Stimulated activated CD4-positive, alpha-beta T cell treated with anti-CD3 and anti-CD28 coated beads, Interleukin-4, amount 100 ng/mL, for 48 hours (primary cell): ENCODE measurements at places on chromosomes 2 and 18.

- DNase-seq, result no peak
Observed at GRCh38 chr2:186919296-186919695, 70.3 kb upstream of the ZSWIM2 start.

- no peak for DNase-seq
Observed at GRCh38 chr2:65716698-65717097, 284.3 kb upstream of the SPRED2 start.

- DNase-seq, result no peak
Observed at GRCh38 chr2:39407516-39408296, 29.4 kb downstream of the MAP4K3 start.

- no peak for DNase-seq
Observed at GRCh38 chr2:109199790-109200189, 70.8 kb downstream of the SH3RF3 start.

DNA sequence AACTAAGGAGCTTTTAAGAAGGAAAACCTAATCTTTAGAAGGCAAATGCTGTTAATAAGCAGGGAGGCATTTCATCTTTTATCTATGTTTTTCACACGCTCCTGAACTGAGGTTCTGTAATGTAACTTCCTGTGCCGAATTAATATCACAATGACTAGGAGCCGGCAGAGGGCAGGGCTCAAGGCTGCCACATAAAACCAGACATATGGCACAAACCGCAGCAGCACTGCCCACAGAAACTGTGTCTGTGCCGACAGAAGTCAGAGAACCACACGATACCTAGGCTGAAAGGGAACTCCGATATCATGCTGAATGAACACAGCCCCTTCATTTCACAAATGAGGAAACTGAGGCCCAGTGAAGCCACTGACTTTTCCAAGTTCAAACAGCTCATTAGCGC, 112.1 kb downstream of the EIPR1 start:
- DNase-seq, result no peak

- no peak for DNase-seq
Observed at GRCh38 chr18:69250305-69251151, 150.2 kb upstream of the DOK6 start.

GRCh38 chr2:231373184-231373583, 22.3 kb upstream of the B3GNT7 start:
- no peak for DNase-seq

DNA sequence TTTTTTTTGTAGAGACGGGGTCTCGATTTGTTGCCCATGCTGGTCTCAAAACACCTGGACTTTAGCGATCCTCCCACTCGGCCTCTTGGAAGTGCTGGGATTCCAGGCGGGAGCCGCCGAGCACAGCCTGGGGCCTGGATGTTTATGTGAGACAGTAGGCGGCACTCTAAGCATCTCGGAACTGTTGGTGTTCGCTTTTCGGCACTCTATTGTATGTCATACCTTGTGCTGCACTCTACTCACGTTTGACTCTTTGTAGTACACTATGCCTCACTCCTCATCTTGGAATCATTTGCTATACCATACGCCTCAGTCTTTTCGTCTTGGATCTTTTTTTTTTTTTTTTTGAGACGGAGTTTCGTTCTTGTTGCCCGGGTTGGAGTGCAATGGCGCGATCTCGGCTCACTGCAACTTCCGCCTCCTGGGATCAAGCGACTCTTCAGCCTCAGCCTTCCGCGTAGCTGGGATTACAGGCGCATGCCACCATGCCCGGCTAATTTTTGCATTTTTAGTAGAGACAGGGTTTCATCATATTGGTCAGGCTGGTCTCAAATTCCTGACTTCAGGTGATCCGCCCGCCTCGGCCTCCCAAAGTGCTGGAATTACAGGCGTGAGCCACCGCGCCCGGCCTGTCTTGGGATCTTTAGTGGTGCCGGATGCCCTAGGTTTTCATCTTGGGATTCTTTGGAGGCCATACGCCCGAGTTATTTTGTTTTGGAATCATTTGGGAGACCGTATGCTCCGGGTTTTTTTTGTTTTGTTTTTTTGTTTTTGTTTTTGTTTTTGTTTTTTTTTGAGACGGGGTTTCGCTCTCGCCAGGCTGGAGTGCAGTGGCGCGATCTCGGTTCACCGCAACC, 24.2 kb upstream of the ZDBF2 start:
- DNase-seq, result no peak

GRCh38 chr2:169824373-169825333, at the start of gene METTL5:
Gene METTL5, minus strand, starts transcription at chr2:169824905. Its CDS starts 308 bp downstream, at chr2:169824597.
- DNase-seq, result peak; percentile 63

DNA sequence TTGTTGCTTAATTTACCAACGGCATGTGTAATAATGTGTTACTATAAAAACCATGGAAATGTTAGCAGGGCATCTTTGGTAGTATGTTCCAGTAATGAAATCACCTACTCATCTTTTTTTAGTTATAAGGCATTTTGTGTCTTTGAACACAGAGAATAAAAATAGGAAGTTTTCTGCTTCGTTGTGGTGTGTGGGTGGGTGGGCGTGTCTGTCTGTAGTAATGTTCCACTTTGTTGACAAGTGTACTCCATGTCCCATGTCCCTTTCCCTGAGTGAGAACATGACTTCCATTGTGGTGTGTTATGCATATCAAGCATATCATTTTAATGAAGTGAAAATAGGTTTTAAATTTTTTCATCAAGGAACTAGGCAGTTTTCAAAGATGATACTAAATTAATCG, 149.3 kb downstream of the VWC2L start:
- no peak for DNase-seq

DNA sequence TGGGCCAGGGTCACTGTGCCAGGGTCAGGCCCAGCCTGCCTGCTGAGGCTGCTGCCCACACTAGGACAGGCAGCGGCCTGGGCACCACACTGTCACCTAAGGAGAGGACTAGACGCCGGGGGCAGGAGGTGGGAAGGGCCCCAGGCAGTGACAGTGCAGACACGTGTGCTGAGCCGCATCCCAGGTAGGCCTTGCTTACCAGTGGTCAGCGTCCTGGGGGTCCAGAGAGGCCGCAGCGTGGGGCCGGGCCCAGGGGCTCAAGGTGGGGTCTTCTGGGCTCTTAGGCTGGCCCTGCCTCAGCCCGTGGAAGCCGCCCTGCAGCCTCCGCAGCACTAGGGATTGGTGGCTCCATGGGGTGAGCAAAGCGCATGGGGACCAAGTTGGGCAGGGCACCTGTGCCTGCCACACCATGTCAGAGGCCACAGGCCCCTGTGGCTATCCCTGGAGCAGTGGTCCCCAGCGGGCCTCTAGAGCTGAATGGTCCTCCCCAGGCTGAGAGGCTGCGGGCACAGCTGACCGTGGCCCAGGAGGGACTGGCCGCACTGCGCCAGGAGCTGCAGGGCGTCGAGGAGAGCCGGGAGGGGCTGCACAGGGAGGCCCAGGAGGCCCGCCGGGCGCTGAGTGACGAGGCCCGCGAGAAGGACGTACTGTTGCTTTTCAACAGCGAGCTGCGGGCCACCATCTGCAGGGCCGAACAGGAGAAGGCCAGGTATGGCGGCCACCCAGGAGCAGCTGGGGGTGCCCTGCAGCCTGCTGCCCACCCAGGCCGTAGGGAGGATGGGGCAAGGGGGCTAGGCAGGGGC, 35.2 kb upstream of the SNED1 start:
- DNase-seq, result no peak

GRCh38 chr2:179437430-179437829, 172.8 kb upstream of the SESTD1 start:
- no peak for DNase-seq

DNA sequence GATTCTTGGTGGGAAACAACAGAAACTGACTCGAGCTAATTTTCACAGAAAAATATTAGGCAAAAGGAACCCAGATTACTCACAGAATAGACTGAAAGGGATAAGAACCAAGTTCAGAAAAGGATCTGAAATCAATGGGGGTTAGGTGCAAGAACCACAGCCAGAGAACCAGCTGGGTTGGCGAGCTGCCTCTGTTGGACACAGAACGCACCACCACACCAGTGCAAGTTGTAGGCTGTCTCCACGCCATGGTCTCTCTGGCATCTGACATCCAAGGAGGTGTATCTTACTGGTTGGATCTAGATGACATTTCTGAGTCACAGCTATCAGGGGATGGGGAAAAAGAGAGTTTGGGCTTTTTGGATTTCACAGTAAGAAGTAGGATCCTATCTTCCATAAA, 18.6 kb upstream of the ONECUT2 start:
- no peak for DNase-seq

DNA sequence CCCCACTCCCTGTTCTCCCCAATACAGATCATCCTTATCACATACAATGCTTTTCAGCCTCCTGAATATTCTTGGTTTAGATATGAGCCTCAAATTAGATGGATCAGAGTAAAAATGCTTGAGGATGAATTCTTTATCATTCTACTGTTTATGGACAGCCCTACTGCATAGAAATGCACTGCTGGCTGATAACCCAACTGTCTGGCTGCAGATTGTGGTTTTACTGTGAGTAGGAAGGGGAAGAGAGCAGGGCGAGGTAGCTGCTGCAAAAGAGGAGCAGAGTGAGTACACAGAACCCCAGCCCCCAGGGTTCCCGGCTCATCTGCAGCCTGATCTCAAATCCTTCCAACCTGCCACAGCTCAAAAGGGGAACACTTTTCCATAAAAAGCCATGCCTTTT, 29.4 kb upstream of the NCOA1 start:
- DNase-seq, result no peak

GRCh38 chr2:218961229-218961628, 1.8 kb downstream of the CDK5R2 start:
- no peak for DNase-seq

GRCh38 chr2:101012054-101012705, 10.1 kb downstream of the RPL31 start:
- DNase-seq, result no peak

DNA sequence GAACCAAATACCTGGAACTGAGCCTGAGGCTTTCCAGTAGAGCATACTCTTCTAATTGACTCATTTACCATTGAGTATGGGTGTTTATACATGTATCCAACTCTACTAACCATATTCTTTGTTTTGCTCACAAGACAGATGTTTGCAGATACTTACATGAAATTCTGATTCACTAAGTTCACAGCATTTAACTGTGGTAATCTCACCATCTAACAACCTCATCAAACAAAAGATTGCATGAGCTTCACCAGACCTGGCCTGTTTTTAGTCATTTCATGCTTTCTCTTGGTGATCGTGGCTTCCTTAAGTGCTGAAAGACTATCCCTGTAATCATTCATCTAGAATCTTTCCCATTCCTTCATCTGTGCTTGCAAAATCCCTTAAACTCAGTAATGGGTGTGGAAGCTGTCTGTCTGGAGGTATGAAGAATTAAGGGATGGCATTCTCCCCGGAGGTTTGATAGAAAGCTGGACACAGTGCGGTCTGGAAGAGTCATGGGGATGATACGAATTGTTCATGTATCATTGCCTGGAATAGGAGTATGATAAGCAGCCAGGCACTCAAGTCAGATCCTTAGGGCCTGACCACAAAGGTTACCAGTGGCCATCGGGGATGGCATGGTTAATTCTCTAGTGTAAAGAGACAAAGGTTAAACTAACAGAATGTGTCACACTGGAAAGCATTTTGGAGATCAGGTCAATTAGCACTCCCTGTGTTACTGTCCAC, 42.0 kb upstream of the IL1R1 start:
- no peak for DNase-seq

- DNase-seq, result no peak
Observed at GRCh38 chr2:177383935-177384334, 8.6 kb upstream of the AGPS start.

DNA sequence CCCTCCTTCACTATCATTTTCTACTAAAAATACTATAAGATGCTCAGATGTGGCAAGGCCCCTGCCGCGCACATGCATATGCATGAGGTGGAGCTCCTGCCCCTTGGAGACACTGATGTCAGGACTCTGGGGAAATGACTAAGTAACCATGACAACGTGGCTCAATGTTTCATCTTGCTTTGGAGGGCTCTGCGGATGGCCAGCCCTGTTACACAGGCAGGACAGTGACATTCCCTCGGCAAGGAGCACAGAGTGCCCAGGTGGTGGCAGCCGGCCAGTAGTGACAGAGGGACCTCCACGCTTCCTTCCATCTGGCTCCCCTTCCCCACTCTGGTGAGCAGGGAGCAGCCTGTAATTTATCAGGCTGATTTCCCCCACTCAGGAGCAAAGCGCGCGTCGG, 364.1 kb downstream of the SS18 start:
- DNase-seq, result no peak

GRCh38 chr2:7899241-7899640, 782.6 kb upstream of the ID2 start:
- DNase-seq, result no peak

- DNase-seq, result no peak
Observed at GRCh38 chr2:234873828-234874173, 78.0 kb upstream of the SH3BP4 start.

- no peak for DNase-seq
Observed at GRCh38 chr2:71829008-71829407, 318.7 kb downstream of the CYP26B1 start.

DNA sequence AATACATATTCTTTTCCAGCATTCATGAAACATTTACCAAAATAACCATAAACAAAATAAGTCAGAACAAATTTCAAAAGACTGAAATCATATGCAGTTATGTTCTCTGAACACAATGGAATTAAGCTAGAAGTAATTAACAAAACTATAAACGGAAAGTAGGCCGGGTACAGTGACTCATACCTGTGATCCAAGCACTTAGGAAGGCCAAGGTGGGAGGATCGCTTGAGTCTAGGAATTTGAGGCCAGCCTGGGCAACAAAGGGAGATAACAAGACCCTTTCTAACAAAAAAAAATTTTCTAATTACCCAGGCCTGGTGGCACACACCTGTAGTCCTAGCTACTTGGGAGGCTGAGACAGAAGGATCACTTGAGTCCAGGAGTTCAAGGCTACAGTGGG, 14.9 kb downstream of the ATAD2B start:
- DNase-seq, result no peak

DNA sequence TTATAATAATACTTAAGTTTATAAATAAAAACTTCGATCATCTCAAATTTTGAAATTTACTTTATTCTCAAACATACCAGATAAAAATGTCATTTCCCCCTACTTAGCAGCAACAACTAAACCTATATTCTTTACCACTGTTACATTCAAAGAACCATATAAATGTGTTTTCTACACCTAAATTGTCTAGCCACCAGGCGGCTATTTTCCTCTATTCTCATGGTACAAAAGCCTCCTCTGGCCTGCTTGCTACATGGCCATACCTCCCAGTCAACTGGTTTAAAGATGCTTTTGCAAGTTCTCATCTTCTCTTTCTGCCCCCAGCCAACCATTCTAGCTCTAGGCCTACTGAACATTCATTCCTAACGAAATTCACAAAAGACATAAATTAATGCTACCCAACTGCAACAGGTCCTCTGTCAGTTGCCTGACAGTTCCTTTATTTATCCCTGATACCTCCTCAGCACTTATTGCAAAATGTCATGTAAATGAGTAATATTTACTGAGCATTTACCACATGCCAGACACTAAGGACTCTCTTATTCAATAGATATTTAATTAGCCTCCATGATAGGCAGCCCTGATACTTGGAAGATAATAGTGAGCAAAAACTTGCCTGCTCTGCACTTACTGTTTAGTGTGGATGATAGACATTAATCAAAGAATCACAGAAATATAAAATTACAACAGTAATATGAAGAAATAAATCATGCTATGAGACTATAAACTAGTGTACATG, 5.0 kb downstream of the C1D start:
- no peak for DNase-seq
